SJSA1 (cell line): ENCODE measurements at places on chromosomes 4 and X.
A peak's percentile ranks its signal among the peaks of the same experiment; 100 is the strongest.

GRCh38 chr4:119783189-119783983 is 154.8 kb upstream of the PDE5A start:
- DNase-seq = no peak

DNA sequence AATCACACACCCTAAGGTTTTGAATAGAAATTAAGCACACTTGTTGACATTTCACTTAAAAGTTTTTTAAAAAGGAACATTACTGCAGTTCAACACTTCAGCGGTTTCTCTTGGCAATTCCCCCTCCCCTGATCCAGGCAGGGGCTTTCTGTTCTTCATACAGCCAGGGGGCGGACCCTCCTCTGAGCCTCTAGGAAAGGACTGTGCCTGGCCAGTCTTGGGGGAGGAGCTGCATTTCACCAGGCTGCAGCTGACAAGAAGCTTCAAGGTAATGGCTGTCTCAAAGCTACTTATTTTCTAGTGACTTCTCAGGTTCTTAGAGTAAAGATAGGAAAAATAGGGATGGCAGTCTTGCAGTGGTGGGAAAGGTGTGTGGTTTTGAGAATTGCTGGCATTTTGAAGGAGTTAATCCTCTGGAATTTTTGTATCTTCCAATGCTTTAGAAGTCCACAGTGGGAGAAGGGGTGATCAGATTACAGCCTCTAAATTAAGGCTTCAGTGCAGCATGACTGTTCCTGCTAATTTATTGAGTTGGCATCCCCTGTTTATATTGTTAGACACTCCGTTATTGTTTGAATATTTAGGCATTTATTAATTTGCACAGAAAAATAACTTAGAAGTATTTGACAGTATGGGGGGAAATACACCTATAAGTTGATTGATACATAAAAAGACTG is 33.5 kb downstream of the PWWP3B start:
- no peak for DNase-seq

DNA sequence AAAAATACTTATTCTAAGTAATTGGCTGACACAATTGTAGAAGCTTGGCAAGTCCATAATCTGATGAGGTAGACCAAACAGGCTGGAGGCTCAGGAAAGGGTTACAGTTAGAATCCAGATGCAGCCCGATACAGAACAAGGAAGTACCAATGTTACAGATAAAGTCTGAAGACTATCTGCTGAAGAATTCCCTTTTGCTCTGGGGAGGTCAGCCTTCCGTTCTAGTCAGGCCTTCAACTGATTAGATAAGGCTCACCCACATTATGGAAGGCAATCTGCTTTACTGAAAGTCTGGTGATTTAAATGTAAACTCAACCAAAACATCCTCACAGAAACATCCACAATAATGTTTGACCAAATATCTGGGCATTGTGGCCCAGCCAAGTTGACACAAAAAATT is 7.4 kb upstream of the DYNLT3 start:
- DNase-seq = no peak

GRCh38 chr4:67725132-67725531 is 24.2 kb upstream of the UBA6 start:
- no peak for DNase-seq

- no peak for DNase-seq
Measured at GRCh38 chr4:89929425-89930159, 34.9 kb downstream of the MMRN1 start.

- no peak for DNase-seq
Measured at GRCh38 chr4:41967392-41967791, 14.2 kb upstream of the DCAF4L1 start.

GRCh38 chrX:2471641-2472040 is 29.1 kb downstream of the DHRSX start:
- no peak for DNase-seq

DNA sequence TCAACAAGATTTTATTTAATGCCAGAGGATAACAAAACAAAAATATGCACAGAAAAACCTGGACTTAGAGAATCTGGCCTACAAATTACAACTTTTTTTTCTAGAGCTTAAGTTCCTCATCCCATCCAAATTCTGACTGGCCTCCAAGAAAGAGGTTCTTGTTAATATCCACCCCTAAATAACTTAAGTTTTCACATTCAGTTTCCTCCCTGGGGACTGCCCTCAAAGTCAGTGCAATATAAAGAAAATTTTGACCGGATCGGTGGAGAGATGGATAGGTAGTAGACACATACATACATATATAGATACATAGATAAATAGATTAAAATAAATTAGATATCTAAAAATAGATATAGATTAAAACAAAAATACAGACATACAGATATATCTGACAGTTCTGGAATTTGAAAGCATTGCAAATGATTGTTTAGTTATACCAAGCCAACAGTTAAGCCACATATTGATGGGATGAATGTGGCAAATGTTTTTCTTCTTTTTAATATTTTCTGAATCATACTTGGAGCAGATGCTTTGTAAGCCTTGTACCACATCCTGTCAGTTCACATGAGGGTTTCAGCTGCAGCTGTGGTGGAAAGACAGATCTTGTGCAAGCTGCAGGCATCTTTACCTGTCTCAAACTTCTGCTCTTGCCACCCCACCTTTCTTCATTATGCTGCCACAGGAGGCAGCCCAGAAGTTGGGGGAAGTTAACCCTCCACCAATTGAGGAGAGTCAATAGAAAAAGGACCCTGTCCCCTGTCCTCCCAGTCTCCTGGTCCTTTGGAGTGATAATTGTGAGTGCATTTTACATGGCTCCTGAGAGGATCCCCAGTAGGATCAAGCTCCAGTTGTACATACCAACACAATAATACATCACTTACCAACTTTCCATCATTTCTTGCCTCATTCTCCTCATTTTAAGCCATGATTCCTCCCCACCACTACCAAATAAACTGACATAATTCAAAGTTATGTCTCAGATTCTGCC is 58.5 kb upstream of the PRDM8 start:
- no peak for DNase-seq

GRCh38 chrX:9163214-9163709 is 129.3 kb upstream of the FAM9B start:
- DNase-seq = peak; percentile 40

GRCh38 chr4:69075061-69075792 is 21.0 kb upstream of the UGT2B7 start:
- peak; percentile 55 for DNase-seq

DNA sequence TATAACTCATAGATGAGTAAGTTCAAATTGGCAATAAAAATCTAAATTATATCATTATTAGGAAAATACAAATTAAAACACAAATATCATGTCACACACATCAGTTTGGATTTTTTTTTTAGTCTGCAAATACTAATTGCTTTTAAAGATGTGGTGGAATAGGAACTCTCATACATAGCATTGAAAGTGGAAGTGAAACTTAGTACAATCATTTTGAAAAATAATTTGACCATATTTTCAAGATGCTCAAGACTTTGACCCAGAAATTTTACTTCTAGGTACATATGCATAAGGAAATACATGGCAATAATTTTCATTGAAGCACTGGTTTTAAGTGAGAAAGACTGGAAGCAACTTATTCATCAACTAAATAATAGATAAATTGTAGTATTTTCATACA is 147.5 kb upstream of the SMIM31 start:
- DNase-seq = no peak

DNA sequence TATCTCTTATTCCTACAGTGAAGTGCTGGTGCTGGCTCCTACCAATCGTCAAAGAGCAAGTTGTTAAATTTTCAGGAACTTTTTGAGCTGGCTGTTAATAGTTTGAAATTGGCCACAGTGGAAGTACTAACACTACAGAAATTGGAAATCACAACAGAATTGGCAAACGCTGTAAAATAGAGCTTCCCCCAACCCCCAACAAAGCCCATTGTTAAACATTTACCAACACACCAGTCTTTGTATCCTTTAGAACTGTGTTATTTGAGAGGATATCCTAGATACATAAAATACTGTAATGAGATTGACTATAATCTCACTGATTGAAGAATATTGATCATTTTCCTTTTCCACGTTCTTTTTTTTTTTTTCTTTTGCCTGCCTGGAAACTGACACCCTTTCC is 37.4 kb downstream of the FAM241A start:
- no peak for DNase-seq

DNA sequence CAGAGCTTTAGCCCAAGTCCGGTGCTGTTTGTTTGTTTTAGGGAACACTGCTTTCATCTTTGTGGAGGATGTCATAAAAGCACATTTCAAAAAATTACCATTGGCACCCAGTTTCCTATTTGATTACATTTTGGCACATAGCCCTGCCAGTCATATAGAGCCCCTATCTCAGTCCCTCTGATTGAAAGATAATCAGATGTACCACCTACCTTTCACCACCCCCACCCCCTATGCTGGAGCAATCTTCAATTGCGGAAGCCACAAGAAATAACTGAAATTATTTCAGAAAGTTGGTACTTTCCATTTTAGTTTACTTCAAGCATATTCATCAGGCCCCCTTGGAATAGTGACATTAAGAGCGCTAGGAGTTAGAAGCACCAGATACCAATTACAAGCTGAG is 136.7 kb upstream of the RPL34 start:
- DNase-seq = no peak

DNA sequence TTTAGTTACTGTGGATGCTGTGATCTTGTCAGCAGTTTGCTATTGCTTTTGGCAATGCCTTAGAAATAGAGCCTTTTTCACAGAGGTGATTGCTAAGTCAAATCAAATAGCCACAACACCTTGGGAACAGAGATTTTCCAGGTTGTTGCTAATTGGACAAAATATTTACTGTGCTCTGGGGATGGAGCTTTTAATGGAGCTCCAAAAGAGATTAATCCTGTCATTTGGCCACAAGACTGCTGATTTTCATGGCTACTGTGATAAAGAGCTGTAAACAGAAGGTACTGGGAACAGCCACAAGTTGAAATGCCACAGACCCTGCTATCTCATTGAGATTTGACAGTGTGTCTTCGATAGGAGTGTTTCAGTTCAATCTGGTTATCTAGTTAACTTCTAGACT is 1715.2 kb upstream of the ADGRL3 start:
- DNase-seq = no peak

- DNase-seq = no peak
Measured at GRCh38 chr4:40199179-40199670, 2.4 kb downstream of the RHOH start.
